Kasumi-1 (cell line): ENCODE measurements at places on chromosomes 7 and 10.

DNA sequence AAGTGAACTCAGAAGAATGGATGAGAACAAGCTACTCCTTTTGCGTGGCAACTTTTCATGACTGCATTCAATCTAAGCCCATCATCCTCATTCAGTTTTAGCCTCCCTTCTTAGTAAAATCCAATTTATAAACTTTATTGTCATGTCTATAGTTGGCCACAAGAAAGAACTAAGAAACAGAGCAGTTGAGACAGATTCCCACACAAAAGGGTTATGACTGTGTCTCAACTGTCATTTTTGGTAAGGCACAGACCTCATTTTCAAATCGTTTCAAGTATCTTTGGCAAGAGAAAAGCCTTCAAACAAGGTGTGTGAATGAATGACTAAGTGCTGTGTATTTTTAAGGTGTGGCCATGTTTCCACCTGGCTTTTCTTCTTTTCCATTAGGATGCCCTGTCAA, 84.2 kb upstream of the CREB5 start:
- DNase-seq: no peak

- DNase-seq: no peak
These were observed 161.0 kb downstream of the SKIDA1 start for GRCh38 chr10:21364196-21365114.

DNA sequence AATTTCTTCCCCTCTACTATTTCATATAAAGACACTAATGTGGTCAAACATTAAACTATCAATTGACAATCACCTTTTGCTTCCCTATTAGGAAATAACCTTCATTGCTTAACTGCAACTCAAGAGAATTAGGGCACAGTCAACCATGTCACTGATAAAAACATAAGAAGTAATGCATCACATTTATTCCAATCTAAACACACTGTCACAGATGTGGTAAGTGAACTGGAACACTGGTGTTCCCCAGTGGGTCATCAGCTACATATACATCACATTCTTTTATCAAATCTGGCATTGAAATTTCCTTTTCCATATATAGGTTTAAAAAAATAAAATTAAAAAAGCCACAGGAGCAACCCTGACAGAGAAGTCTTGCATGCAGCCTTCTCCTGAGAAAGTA, 3.7 kb downstream of the TRIL start:
- no peak for DNase-seq

DNA sequence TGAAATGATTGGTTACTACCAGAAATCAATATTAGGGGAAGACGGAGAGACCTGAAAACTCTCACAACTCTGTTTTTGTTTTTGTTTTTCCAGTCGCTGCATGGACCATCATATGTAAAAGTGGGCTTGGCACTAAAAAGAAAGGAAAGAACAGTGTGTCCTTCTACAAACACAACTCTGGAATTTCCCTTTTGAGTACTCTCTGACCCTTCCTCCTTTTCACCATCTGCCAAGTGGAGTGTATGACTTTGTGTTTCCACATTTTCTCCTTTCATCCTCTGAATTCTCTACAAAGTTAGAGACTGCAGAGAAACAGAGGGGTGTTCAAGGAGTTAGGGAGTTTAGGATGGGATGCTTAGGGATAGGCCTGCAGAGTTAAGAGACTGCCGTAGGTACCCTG, 92.0 kb downstream of the MDFIC start:
- no peak for DNase-seq

DNA sequence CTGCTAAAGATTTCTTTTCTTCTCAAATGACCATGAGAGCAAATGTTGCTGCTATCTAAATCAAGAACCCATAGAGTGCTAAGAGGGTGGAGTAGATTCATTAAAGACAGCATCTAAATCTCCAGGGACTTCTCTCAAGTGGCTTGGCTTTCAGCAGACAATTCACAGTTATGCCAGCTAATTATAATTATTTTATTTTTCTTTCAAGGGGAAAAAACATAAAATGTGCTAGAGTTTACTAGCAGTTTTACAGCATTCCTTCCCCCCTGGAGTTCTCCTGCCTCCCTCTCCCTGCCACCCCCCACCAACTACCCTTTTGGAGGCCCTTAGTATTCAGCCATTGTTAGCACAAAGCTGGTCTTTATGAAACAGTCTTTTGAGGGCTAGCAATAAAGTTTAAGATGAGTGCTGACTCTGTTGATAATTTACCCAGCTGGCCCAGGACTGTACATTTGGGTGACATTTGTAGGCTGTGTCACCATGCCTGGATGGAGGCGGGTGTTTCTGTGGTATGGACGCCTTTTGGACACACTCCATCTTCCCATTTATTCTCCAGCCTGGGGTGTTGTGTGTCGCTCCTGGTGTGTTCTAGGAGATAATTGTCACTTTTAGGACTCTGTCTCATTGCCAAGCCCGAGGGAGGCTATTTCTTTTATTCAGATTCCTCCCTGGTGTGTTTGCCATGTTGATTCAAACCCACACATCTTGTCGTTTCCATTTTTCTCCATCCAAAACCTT, 160.2 kb downstream of the CREB5 start:
- no peak for DNase-seq
